ENCODE measurements at places on chromosomes 13 and 19. TPM values are rescaled to one million over a fixed set of nuclear protein-coding genes. Genes with fewer than 3 reads are reported as not detected.

Gene BST2
- 9.7 TPM for total RNA-seq

Gene EPSTI1
- total RNA-seq: 12.1 TPM

Gene KLK3
- total RNA-seq: 4.8 TPM

Gene TUBB4A
- total RNA-seq: 14.6 TPM

Gene PLVAP
- total RNA-seq: 42.2 TPM

Gene DCUN1D2
- total RNA-seq: 17.7 TPM

Gene SYNGR4
- 0.41 TPM for total RNA-seq

Gene CYP2S1
- total RNA-seq: 41.2 TPM

Gene KLK13
- 0.22 TPM for total RNA-seq

Gene C19orf81
- total RNA-seq: 0.41 TPM

Gene LYPD3
- 0.23 TPM for total RNA-seq

Gene PEAK3
- total RNA-seq: 1.1 TPM

Gene PBX4
- total RNA-seq: 2.8 TPM

Gene IL4I1
- 1.2 TPM for total RNA-seq

Gene INSL3
- total RNA-seq: not detected

Gene NLRP5
- total RNA-seq: not detected

Gene CLDN10
- total RNA-seq: not detected

Gene LSR
- total RNA-seq: 289 TPM

Gene RNF113B
- not detected for total RNA-seq

Gene AXL
- total RNA-seq: 19.3 TPM

Gene PLPP2
- total RNA-seq: 41.9 TPM

Gene CABP5
- not detected for total RNA-seq

Gene URAD
- 17.9 TPM for total RNA-seq

Gene MUC16
- under 0.01 TPM for total RNA-seq

Gene ZNF579
- total RNA-seq: 6.2 TPM

Gene EID2B
- total RNA-seq: 0.72 TPM

Gene ZNF793
- total RNA-seq: 6.6 TPM

Gene ZNF575
- total RNA-seq: 9.6 TPM

Measured in mucosa of descending colon (tissue), 3 donors.